ENCODE measurements at places on chromosomes 3 and 15. TPM values are rescaled to one million over a fixed set of nuclear protein-coding genes. Genes with fewer than 3 reads are reported as not detected.

DNA sequence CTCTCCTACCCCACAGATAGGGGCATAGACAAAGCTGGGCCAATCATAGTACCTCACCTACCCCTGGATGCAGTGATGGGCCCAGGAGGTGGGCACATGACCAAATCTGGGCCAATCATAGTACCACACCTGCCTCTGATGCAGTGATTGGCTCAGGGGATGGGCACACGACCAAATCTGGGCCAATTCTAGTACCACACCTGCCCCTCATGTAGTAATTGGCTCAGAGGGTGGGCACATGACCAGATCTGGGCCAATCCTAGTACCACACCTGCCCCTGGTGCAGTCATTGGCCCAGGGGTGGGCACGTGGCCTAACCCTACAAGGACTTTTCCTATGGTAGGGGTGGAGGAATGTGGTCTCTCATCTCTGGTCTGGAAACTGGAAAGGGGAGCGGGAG is 56.9 kb upstream of the MEF2A start:
- H3K27me3 ChIP-seq, result no peaks in the 10 kb centered on the region
- H3K4me1 ChIP-seq, result peaks cover 12% of the 10 kb centered on the region
- no peak overlapping the region for H3K27ac ChIP-seq
- H3K4me3 ChIP-seq, result no peak overlapping the region

The PLSCR4 gene
- 36.7 TPM for total RNA-seq

DNA sequence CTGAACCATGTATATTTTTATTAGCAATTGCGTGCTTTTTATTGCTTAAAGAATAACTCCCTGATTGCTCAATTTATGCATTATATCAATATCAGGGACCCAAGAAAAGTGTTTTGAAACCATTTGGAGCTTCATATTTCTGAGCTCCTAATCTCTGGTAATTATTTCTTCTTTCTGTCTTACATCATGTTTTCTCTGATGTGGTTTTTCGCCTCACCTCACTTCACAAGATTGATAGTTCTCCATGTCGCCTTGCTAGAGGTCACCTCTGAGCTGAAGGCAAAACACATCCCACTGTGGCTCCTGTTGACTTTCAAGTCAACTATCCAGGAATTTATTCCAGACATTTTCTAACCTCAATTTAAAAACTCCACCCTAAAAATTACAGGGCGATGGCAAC is 837.4 kb downstream of the CADM2 start:
- H3K4me3 ChIP-seq, result no peak overlapping the region
- no peaks in the 10 kb centered on the region for H3K4me1 ChIP-seq
- H3K27ac ChIP-seq, result no peak overlapping the region
- no peaks in the 10 kb centered on the region for H3K36me3 ChIP-seq

DNA sequence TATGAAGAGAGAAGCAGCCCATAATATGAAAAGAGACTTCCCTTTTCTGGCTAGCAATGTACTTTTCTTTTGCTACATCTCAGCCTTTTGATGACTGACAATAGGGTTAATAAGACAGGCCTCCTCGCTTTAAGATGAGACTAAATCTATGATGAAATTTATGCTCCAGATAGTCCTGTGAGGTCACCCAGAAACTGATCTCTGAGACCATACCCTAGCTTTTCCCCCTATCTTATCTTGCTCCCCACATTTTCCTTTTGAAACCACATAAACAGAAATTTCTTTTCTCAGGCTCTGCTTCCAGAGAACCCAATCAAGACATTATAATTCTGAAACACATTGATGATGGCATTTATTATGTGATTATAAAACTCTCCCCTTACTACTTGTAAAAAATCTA is 168.8 kb upstream of the CADM2 start:
- no peak overlapping the region for H3K27ac ChIP-seq
- H3K4me3 ChIP-seq, result no peak overlapping the region
- H3K4me1 ChIP-seq, result no peaks in the 10 kb centered on the region
- H3K27me3 ChIP-seq, result no peaks in the 10 kb centered on the region

DNA sequence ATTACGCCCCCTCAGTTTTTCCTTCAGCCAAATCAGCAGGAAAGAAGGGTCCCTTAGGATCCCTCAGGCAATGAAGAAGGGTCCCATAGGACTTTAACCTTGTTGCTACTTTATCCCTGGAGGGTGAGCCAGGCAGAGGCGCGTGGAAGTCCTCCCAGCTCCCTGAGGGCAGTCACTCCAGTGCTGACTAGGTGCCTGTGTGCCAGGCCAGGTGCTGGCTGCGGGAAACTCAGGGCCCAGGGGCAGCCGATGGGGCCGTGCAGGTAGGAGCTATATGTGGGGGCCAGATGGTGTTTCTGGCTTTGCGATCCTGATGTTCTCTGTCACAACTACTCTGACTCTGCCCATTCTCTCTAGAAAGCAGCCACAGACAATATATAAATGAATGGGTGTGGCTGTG is 42.8 kb upstream of the IQSEC1 start:
- H3K36me3 ChIP-seq, result no peaks in the 10 kb centered on the region
- H3K4me3 ChIP-seq, result no peak overlapping the region
- H3K27me3 ChIP-seq, result no peaks in the 10 kb centered on the region
- H3K4me1 ChIP-seq, result no peaks in the 10 kb centered on the region

All from fibroblast of lung (primary cell).